ENCODE measurements at places on chromosomes 5 and 9. TPM values are rescaled to one million over a fixed set of nuclear protein-coding genes. Genes with fewer than 3 reads are reported as not detected.

GRCh38 chr5:17000291-17000939 is 64.3 kb upstream of the MYO10 start:
- no peak overlapping the region for H3K27ac ChIP-seq
- H3K4me1 ChIP-seq = no peaks in the 10 kb centered on the region
- H3K36me3 ChIP-seq = no peaks in the 10 kb centered on the region
- H3K4me3 ChIP-seq = no peak overlapping the region

- no peak overlapping the region for H3K27ac ChIP-seq
- H3K27me3 ChIP-seq = no peaks in the 10 kb centered on the region
- peaks cover 12% of the 10 kb centered on the region for H3K4me1 ChIP-seq
- H3K36me3 ChIP-seq = no peaks in the 10 kb centered on the region
- H3K4me3 ChIP-seq = no peak overlapping the region
- no peak for DNase-seq
These were observed 30.9 kb downstream of the GALNT10 start for GRCh38 chr5:154221371-154221896.

DNA sequence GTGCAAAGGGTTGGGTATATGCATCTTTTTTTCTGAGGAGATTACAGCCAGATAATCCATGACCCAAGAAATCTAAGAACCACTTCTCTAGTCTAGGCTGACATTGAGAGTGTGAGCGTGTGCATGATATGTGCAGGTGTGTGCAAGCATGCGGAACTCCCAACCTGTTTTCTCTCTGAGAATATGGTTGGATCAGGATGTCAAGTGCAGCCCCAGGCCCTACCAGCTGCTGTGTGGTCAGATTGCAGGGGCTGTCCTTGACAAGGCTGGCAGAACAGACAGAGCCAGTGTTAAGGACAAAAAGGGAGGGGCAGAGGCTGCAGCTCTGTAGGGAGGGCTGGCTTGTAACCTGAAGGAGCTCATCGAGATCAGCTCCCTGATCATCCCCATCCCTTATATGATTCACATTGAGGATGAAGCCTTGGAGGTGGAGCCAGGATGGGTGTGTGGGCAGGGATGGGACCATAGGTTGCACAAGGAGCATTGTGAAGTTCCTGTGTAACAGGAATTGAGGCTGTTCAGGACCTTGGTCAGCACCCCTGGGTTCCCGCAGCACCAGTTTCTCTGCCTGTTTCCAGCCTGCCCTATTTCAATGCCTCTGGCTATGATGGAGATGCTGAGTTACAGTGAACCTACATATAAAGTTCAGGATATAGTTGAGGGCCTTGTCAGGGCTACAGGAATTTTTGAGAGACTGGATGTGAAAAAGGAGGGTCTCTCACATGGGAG is 52.6 kb upstream of the ARAP3 start:
- no peaks in the 10 kb centered on the region for H3K27me3 ChIP-seq
- H3K4me1 ChIP-seq = peaks cover 1% of the 10 kb centered on the region
- no peaks in the 10 kb centered on the region for H3K36me3 ChIP-seq
- H3K4me3 ChIP-seq = no peak overlapping the region

GRCh38 chr9:16026886-16027285 is 474.0 kb downstream of the CCDC171 start:
- no peak overlapping the region for H3K4me3 ChIP-seq
- DNase-seq = no peak
- no peak overlapping the region for H3K27ac ChIP-seq
- H3K27me3 ChIP-seq = no peaks in the 10 kb centered on the region

DNA sequence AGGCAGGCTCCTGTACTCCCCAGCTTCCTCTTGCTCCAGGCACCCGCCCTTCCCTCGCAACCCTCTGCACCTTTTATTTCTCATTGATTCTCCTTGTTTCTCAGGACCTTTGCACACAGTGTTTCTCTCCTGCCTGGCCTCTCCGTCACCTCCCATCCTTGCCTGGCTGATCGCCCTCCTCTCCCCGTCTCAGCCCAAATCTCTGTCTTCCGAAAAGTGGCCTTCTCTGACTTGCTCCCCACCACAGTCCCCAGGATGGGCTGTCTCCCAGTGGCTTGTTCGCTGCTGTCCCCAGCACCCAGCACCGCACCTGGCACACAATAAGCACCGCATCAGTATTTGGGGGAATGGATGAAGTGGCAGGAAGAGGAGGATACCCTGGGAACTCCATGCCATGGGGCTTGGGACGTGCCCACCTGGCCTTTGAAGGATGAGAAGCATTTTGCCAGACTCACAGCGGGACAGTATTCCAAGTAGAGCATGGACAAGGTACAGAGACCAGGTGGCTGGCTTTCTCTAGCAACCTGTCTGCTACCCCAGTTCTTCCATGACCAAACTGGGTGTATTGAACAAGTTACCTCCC is 62.5 kb downstream of the LMX1B start:
- H3K36me3 ChIP-seq = no peaks in the 10 kb centered on the region
- H3K4me1 ChIP-seq = peaks cover 63% of the 10 kb centered on the region
- H3K27ac ChIP-seq = no peak overlapping the region
- peaks cover 46% of the 10 kb centered on the region for H3K27me3 ChIP-seq
- no peak overlapping the region for H3K4me3 ChIP-seq

The GMCL2 gene
- total RNA-seq = 0.13 TPM

The PCDHB11 gene
- 1.4 TPM for total RNA-seq

All from H1 (cell line).